ENCODE measurements at places on chromosomes 1 and 21. TPM values are rescaled to one million over a fixed set of nuclear protein-coding genes. Genes with fewer than 3 reads are reported as not detected.
A peak's percentile ranks its signal among the peaks of the same experiment; 100 is the strongest.

GRCh38 chr1:12432897-12433296 lies 185.1 kb downstream of the DHRS3 start:
- no peak overlapping the region for H3K4me3 ChIP-seq
- H3K36me3 ChIP-seq: no peaks in the 10 kb centered on the region
- H3K27me3 ChIP-seq: no peaks in the 10 kb centered on the region
- H3K27ac ChIP-seq: peak overlapping the region; percentile 79
- peaks cover 32% of the 10 kb centered on the region for H3K4me1 ChIP-seq

DNA sequence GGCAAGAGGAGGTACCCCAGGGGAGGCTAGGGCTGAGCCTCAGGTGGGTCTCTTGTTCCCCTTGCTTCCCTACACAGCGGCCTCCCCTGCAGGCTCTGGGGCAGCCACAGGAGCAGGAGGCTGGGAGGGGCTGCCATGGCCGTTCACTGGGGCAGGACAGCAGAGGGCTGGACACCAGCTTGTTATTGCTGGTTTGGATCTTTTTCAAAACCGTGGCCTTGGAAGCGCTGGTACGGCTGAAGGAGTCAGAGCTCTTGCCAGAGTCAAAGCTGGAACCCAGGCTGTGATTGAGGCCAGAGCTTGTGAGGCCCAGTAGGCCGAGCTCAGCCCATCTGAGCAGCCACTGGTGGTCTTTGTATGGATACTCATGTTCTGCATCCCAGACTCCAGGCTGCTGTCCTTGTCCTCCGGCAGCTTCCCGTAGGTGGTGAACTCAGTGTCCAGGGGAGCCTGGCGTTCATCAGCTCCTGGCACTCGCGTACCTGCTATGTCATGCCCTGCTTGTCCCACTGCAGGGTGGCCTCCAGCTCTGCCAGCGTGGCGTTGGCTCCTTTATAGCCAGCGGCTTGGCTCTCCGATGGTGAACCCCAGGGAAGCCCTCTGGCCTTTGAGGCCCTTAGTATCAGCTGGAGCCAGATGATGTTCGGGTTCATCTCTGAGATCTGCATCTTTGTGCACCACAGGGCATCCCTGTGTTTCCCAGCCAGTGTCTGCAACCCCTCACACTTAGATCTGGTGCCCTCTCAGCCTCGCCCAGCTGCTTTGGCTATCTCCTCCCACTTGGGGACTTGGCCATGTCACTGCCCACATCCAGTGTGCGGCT lies 40.3 kb upstream of the THEM4 start:
- DNase-seq: no peak
- H3K27ac ChIP-seq: no peak overlapping the region
- no peaks in the 10 kb centered on the region for H3K36me3 ChIP-seq
- no peaks in the 10 kb centered on the region for H3K4me1 ChIP-seq
- no peak overlapping the region for H3K4me3 ChIP-seq

GRCh38 chr1:204260601-204261197 lies 46.9 kb upstream of the GOLT1A start:
- no peak for DNase-seq
- no peaks in the 10 kb centered on the region for H3K36me3 ChIP-seq
- no peak overlapping the region for H3K27ac ChIP-seq
- H3K4me1 ChIP-seq: no peaks in the 10 kb centered on the region

GRCh38 chr1:2962946-2963345 lies 58.3 kb upstream of the ACTRT2 start:
- no peak overlapping the region for H3K27ac ChIP-seq
- no peaks in the 10 kb centered on the region for H3K4me1 ChIP-seq
- no peak overlapping the region for H3K4me3 ChIP-seq
- H3K36me3 ChIP-seq: no peaks in the 10 kb centered on the region
- H3K27me3 ChIP-seq: no peaks in the 10 kb centered on the region
- DNase-seq: no peak

DNA sequence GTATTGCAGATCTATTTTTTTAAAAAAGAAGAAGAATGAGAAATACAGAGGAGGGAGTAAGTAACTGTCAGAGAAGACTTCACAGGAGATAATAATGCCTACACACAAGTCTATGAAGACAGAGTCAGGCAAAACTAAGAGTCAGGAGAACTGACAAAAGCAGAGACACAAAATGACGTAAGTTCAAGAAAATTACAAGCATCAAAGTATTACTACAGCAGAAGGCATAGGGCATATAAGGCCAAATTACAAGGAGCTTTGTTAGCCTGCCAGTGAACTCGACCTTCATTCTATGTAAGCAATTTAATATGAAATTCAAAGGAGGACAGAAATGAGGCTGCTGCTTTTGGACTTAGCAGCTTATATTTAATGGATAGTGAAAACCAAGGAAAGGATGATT lies 23.7 kb downstream of the FAF1 start:
- H3K27me3 ChIP-seq: no peaks in the 10 kb centered on the region
- no peak overlapping the region for H3K4me3 ChIP-seq
- no peak overlapping the region for H3K27ac ChIP-seq
- H3K36me3 ChIP-seq: no peaks in the 10 kb centered on the region

- no peak overlapping the region for H3K4me3 ChIP-seq
- no peaks in the 10 kb centered on the region for H3K27me3 ChIP-seq
- H3K36me3 ChIP-seq: no peaks in the 10 kb centered on the region
- H3K4me1 ChIP-seq: peaks cover 21% of the 10 kb centered on the region
These were observed 1.2 kb downstream of the GLIS1 start for GRCh38 chr1:53737648-53738204.

DNA sequence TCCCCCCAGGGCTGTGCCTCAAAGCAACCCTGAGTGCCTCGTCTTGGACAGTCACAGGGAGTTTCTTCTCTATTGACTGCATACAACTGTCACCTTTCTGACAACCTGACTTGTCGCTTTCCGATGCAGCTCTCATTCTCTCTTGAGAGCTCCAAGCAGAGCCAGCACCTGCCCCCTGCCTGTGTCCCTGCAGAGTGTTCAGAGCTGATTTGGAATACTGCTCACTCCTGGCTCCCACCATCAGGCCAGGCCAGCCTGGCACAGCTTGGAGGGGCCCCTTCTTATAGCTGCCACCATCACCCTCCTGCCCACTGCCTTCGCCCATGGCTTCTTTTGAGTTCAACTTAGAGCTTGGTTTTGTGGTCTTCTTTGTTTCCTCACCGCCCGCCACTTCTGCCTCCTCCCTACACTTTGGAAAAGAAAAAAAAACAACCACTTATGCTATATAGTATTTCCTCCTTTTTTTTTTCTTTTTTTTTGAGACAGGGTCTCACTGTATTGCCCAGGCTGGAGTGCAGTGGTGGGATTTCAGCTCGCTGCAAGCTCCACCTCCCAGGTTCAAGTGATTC lies 12.3 kb downstream of the NCF2 start:
- H3K4me3 ChIP-seq: no peak overlapping the region
- no peaks in the 10 kb centered on the region for H3K27me3 ChIP-seq
- no peak overlapping the region for H3K27ac ChIP-seq
- no peak for DNase-seq
- H3K4me1 ChIP-seq: no peaks in the 10 kb centered on the region

DNA sequence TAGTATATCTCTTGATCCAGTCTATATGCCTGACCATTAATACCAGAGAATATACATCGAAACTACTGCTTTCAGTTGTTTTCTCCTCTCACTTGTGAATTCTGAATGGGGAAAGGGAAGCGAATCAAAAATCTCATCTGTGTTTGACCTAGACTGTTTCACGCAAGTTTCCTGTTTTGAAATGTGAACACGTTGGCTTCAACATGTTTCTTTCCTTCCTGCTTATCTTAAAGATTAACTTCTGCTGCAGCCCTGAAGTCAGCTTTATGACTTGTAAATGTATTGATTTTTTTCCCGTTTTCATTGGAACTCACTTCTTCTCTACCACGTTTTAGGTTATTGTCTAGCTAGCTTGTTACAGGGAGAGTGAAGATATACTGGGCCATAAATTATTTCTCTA lies 49.9 kb downstream of the SNX27 start:
- DNase-seq: no peak
- H3K27ac ChIP-seq: no peak overlapping the region
- peaks cover 2% of the 10 kb centered on the region for H3K36me3 ChIP-seq
- no peaks in the 10 kb centered on the region for H3K27me3 ChIP-seq
- no peaks in the 10 kb centered on the region for H3K4me1 ChIP-seq

DNA sequence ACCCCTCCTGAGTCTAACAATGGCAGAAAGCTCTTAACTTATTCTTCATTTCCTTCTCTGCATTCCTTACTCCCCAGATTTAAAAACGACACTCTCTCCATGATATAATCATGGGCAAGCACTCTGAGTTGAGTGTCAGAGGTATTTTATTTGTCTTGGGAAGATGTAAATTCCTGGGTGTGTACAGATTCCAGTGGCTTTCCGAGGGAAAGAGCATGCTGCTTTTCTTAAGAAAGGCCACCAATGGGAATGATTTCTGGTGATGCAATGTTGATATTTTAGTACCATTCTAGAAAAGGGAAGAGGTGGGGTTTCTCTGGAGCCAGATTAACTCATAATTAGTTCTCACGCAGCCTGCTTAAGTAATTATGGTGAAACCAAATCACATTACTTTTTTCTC lies 47.8 kb upstream of the BTG3 start:
- no peak overlapping the region for H3K4me3 ChIP-seq
- no peak for DNase-seq
- H3K27me3 ChIP-seq: no peaks in the 10 kb centered on the region

DNA sequence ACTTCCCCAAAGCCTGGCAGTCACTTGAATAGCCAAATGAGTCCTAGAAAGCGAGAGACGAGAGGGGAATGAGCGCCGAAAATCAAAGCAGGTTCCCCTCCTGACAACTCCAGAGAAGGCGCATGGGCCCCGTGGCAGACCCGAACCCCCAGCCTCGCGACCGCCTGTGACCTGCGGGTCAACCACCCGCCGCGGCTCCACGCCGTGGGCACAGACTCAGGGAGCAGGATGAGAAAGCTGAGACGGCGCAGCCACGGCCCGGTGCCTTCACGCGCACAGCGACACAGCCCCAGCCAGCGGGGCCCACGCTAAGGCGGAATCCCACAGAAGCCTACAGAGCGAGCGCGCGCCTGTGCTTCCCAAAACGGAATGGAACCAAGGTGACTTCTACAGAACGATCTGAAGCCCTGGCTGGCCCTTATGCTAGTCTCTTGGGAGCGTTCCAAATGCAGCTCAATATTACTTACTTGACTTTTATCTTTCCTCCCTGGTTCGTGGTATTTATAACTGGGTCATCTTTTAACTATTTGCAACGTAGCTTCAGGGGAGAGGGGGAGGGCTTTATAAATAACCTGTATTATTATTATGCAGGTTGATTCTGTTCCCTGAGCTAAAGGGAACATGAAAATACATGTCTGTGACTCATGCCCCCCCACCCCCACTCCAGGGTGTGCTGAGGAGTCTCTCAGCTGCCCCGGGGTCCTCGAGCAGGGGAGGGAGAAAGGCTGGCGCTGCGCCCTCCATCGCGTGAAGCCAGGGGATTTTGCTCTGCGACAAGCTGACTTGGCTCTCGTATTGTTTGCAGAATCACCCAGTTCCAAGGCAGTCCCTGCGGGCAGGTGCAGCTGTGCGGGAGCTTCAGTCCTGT lies 1.7 kb downstream of the TSPEAR start:
- H3K4me1 ChIP-seq: peaks cover 16% of the 10 kb centered on the region
- no peak overlapping the region for H3K27ac ChIP-seq
- no peak overlapping the region for H3K4me3 ChIP-seq
- peak; percentile 26 for DNase-seq
- no peaks in the 10 kb centered on the region for H3K36me3 ChIP-seq
- H3K27me3 ChIP-seq: peaks cover 9% of the 10 kb centered on the region

DNA sequence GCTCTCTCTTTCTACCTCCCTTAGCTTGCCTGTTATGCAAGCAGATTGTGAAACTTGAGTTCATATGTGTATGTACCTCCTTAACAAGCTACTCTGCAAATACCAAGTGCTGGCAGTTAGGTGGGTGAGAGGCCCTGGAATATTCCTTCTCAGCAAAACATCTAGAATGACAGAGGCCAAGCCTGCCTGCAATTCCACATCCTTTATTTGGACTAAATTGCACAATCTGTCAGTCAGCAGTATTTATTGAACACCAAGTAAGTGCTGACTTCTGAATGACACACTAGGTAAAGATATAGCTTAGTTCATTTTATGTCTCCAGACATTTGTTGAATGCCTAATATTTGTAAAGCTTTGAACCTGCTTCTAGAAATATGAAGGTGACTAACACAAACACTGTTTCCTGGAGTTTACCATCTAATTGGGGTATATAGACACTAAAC lies 87.5 kb downstream of the RGL1 start:
- no peaks in the 10 kb centered on the region for H3K4me1 ChIP-seq
- no peaks in the 10 kb centered on the region for H3K36me3 ChIP-seq
- H3K27ac ChIP-seq: no peak overlapping the region
- no peaks in the 10 kb centered on the region for H3K27me3 ChIP-seq
- no peak overlapping the region for H3K4me3 ChIP-seq
- no peak for DNase-seq

DNA sequence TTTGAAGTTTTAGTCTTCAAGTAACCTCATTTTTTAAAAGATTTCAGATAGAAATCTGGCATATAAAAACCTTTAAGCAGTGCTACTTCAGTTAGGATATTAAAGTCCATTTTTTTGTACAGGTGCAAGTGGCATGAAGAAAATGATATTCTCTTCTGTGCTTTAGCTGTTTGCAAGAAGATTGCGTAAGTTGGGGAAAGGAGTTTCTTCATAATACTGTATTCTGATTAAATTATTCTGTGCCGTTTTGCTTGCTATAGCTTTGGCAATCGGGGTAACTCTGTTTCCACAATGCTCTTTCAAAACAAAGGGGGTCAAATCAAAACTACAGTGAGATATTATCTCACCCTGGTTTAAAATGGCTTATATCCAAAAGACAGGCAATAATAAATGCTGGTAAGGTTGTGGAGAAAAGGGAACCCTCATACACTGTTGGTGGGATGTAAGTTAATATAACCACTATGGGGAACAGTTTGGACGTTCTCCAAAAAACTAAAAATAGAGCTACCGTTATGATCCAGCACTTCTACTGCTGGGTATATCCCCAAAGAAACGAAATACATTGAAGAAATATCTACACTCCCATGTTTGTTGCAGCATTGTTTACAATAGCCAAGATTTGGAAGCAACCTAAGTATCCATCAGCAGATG lies 27.1 kb downstream of the MAEL start:
- H3K4me1 ChIP-seq: no peaks in the 10 kb centered on the region
- H3K36me3 ChIP-seq: no peaks in the 10 kb centered on the region
- no peak for DNase-seq
- no peak overlapping the region for H3K27ac ChIP-seq
- no peak overlapping the region for H3K4me3 ChIP-seq
- no peaks in the 10 kb centered on the region for H3K27me3 ChIP-seq

Gene SYT6
- total RNA-seq: not detected
